ENCODE measurements at places on chromosomes 7 and 10.

GRCh38 chr7:28142650-28143049 lies 37.9 kb downstream of the JAZF1 start:
- DNase-seq: no peak

DNA sequence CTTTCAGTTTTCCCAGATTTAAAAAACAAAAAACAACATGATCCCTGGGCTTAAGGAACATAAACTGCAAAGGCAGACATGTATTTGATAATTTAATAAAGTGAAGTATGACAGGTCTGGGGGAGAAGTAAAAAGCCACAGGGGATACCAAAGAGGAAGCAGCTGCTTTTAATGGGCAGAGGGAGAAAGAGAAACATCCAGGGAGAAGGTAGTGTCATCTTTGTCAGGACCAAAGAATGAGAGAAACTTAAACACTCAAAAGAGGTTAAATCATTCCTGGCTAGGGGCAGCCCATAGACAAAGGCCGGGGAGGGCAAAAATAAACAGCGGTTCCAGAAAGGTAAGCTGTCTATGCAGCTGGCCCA lies 94.5 kb downstream of the GRB10 start:
- no peak for DNase-seq

DNA sequence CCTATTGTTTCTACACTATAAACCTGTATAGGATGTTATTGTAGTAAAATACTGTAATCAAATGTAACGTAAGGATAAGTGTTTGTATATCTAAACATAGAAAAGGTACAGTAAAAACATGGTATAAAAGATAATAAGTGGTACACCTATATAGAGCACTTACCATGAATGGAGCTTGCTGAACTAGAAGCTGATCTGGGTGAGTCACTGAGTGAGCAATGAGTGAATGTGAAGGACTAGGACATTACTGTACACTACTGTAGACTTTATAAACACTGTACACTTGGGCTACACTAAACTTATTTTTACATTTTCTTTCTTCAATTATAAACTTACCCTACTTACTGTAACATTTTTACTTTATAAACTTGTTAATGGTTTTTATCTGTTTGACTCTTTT lies 732.9 kb upstream of the LRRN3 start:
- DNase-seq: peak; percentile 32

DNA sequence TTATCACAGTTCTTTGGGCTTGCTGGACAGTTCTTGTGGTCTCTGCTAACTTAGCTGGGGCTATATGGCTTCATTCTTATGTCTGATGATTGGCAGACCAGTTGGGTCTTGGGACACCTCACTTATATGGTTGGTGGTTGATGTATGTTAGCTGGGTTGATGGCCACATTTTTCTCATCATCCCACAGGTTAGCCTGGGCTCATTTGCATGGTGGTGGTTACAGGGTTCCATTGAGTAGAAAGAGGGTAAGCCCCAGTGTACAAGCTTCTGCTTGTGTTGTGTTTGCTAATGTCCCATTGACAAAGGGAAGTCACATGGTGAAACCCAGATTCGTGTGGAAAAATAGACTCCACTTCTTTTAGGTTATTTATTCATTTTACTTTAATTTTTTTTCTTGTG lies 40.6 kb downstream of the TMEM60 start:
- no peak for DNase-seq

GRCh38 chr7:54944179-54944578 lies 74.6 kb upstream of the EGFR start:
- DNase-seq: no peak

DNA sequence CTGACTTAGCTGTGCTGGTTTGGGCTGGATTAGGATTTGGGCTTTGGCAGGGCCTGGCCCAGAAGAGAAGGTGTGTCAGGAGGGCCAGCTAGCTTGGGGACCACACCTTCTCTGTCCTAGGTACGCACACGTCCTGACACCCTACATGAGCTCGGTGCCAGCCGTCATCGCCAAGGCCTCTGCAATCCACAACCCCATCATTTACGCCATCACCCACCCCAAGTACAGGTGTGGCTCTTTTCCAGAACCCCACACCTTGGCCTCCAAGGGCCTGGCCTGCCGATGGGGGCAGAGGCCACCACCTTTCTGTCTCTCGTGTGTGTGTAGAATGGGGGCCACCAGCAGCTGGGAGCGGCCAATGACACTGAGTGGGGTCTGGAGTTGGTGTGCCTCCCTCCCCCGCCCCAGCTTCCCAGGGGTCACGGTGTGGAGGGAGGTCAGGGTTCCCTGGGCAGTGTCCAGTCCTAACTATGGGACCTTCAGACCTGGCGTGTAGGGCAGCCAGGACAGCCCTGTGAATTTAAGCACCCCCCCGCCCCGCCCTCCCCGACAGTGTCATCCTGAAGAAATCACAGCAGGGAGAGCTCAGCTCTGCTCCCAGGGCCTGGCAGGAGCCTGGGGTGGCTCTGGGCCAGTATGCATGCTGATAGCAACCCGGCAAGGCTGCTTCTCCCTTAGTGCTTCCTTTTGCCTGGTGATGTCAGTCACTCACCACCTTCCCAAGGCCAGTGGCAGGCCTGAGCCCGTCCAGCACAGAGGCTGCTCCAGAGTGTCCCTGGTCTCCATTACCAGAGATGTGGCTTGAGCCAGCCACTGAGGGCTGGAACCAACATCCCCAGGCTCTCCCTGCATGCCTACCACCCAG lies 6.9 kb upstream of the LDB3 start:
- DNase-seq: no peak

DNA sequence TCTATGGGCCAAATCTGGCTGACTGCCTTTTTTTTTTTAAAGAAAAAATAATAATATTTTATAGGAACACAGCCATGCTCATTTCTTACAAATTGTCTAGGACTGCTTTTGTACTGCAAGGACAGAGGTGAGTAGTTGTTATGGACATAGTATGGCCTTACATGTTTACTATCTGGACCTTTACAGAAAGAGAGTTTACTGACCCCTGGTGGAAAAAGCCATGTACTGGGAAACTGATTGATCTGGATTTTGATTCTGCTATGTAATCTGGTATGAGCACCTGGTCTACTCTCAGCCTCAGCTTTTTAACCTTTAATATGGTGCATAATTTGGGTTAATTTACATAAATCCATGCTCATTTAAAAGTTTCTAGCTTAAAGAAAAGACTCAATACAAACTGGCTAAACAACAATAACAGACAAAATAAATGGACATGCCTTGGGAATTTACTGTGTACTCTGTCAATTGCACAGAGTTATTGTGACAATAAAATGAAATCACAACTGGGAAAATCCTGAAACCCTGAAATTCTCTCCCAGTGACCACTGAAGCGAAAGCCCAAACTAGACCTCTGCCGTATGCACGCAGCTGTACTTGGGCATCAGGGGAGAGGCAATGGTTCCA lies 260.7 kb downstream of the BMPER start:
- DNase-seq: no peak

DNA sequence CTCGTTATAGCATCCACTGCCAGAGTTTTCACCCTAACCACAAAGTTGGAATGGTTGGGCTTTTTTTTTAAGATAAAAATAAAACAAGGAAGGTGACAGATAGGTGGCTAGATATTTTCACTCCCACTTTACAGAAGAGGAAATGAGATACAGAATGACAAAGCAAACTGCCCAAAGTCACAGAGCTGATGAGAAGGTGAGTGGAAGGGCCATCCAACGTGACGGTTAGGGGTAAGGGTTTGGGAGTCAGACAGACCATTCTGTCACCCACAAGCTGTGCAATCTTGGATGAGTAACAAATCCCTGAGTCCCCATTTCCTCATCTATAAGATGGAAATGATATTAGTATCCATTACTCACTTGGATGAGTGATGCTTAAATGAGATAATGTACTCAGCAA lies 106.9 kb upstream of the PDLIM1 start:
- no peak for DNase-seq

GRCh38 chr10:31215052-31215451 lies 104.0 kb upstream of the ZEB1 start:
- no peak for DNase-seq

- DNase-seq: no peak
Observed at GRCh38 chr10:61882621-61883370, 18.7 kb upstream of the ARID5B start.

- no peak for DNase-seq
Observed at GRCh38 chr10:112775892-112776674, 174.0 kb upstream of the TCF7L2 start.

DNA sequence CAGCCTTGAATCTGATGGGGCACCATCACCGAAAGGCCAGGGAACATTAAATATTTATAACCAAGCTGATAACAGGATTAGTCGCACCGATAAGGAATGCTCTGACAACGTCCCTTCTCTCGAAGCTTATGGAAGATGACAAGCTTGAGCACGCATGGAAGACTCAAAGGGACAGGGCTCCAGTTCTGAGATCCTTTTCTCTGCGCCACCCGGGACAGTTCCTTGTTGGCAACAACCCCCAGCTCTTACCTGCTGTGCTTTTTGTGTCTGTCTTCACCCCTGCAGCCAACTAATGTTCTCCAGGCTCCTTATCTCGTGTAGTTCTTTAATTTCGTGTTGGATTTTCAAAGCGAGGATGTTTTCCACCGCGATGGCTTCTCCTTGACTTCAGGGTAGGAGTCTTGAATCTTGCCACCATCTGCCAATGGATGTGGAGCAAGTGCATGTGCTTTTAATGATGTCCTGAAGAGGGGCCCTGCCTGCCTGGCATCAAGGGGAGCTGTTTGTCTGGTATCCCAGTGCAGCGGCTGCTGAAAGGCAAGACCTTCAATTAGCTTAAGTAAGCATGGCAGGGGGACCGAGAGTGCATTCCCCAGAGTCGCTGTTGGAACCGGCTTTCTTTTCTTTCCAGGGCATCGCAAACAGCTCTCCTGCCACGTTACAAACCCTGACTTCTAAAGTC lies 354 bp upstream of the FERD3L start:
- no peak for DNase-seq

GRCh38 chr10:118028619-118029018 lies 18.1 kb downstream of the RAB11FIP2 start:
- DNase-seq: no peak

DNA sequence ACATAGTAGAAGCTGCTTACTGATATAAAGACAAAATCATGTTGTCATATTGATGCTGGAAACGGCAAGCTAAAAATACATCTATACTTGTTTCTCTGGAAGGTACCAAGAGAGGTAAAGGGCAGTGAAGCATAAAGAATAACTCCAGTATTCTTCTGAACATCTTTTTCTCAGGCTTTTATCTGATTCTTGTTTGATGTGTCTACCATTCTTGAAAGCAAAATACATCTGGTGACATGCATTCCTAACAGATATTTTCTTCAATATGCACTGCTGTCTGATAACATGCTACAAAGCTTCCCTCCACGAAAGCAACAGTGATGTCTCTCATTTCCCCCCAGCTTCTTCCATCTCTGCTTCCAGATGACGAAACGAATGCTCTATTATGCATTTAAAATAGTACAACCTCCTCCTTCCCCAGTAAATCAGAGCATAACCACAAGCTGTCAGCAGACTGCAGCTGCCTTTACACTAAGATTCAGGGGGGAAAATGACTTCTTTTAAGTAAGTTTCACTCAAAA lies 100.8 kb downstream of the ARHGAP21 start:
- no peak for DNase-seq

DNA sequence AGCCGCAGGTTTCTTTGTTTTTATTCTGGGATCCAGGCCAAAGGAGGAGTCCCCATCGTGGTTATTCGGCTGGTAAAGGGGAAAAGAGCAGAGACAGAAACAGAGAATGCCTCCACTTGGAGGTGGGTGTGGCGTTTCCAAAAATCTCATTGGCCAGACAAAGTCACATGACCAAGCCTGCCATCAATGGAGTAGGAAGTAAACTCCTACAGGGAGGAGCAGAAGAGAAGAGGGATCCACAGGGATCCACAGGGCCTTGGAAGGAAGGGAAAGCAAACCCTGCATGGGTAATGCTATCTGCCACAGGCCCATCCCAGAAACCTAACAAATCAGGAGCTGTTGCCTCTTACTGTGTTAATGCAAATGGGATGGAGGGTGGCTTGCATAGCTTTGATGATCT lies 425.7 kb upstream of the GALNT17 start:
- no peak for DNase-seq

GRCh38 chr10:114334301-114334700 lies 70.0 kb downstream of the AFAP1L2 start:
- no peak for DNase-seq

GRCh38 chr7:69763513-69763912 lies 165.2 kb downstream of the AUTS2 start:
- no peak for DNase-seq

- no peak for DNase-seq
Observed at GRCh38 chr7:46396481-46396880, 475.4 kb upstream of the IGFBP3 start.

GRCh38 chr10:125080984-125081383 lies 79.4 kb downstream of the CTBP2 start:
- DNase-seq: no peak

DNA sequence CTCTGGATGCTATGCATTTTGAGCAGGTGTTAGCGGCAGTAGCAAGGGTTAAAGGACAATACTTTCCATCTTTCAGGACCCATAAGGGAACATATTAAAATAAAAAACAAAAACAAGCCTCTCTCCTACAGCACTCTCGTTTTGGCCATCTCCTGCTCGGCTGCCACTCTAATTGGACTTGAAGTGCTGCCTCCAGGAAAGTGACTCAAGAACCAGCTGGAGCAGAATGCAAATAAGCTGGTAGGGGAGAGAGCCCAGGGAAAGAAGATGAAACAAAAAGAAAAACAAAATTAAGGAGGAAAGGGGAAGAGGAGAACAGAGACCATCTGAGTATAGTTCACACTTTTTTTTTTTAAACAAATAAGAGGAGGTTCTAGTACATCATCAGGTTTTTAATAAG lies 65.6 kb downstream of the HBP1 start:
- DNase-seq: no peak

DNA sequence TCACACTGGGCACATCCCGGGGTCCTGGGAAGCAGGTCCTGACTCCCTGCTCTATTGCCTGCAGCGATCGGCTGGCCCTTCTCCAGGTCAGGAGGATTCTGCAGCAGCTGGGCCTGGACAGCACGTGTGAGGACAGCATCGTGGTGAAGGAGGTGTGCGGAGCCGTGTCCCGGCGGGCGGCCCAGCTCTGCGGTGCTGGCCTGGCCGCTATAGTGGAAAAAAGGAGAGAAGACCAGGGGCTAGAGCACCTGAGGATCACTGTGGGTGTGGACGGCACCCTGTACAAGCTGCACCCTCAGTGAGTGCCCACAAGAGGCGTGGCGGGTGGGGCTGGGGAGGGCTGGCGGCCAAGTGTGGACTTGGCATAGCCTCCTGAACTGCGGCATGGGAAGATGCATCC lies 12.8 kb upstream of the HK1 start:
- no peak for DNase-seq

DNA sequence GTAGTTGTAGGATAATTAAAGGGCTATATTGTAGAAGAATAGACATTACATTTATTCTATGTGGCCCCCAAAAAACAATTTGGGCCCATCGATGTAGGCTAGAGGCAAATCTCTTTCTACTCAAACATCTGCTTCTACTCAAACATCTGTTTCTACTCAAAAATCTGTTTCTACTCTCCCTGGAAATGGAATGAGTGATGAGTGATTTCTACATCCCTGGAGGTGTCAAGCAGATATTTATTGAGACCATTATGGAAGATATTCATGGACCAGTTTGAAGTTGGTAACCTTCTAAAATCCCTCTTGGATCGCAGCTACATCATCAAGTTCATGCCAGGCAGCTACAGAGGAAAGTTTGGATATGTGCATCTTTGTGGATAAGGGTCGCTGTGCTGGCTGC lies 5.1 kb upstream of the PLPP4 start:
- DNase-seq: no peak
